Activated CD4-positive, alpha-beta T cell treated with anti-CD3 and anti-CD28 coated beads, Interleukin-2, amount 50 U/mL, for 24 hours (primary cell): ENCODE measurements at places on chromosomes 16 and 17.

GRCh38 chr16:11133344-11133943, 122.6 kb downstream of the SOCS1 start:
- DNase-seq, result no peak

DNA sequence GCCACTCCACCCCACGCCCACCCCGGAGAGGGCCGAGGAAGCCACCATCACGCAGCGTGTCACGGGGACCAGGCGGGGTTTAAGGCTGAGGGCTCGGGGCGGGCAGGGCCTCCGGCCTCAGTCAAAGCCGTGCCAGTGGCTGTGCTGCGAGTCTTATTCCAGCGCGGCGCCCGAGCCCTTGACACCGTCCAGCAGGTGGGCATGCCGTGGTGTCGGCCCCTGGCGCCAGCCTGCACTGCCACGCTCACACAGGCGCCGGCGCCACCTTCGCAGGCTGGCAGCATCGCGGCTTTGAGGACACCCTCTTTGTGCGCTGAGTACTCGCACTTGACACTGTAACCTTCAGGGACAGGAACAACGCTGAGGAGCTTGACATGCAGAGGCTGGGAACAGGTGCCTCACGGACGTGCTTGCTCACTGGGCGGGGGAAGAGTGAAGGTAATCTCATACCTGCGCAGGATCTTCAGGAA, 34.0 kb upstream of the ZNF629 start:
- DNase-seq, result no peak

DNA sequence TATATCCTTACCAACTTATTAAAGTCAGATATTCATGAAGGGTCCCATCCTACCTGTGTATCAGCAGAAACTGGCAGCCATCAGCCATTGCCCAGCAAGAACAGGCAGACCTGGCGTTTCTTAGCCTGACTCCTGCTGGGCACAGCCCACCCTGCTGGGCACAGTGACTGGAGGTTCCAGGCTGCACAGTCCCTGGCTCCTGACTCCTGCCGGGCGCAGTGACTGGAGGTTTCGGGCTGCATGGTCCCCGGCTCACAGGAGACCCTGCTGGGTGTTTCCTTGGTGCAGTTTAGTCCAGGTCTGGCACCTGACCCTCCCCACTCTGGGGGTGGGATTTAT, 6.7 kb downstream of the TIMM22 start:
- no peak for DNase-seq

GRCh38 chr17:57521606-57522005, 223.5 kb downstream of the CCDC182 start:
- no peak for DNase-seq

- no peak for DNase-seq
Measured at GRCh38 chr17:6380915-6381438, 53.9 kb downstream of the AIPL1 start.

- DNase-seq, result no peak
Measured at GRCh38 chr17:1611715-1612114, 16.9 kb downstream of the SLC43A2 start.
